ENCODE measurements at places on chromosomes 13 and 19.

- DNase-seq: peak; percentile 61
These were observed 760 bp downstream of the ZNF91 start for GRCh38 chr19:23394511-23394910.

- no peak for DNase-seq
These were observed 390.3 kb downstream of the DLEU7 start for GRCh38 chr13:50453188-50453587.

GRCh38 chr13:48564056-48564455, 31.2 kb upstream of the RCBTB2 start:
- DNase-seq: no peak

GRCh38 chr19:43467730-43468129, 2.3 kb upstream of the LYPD3 start:
- no peak for DNase-seq

DNA sequence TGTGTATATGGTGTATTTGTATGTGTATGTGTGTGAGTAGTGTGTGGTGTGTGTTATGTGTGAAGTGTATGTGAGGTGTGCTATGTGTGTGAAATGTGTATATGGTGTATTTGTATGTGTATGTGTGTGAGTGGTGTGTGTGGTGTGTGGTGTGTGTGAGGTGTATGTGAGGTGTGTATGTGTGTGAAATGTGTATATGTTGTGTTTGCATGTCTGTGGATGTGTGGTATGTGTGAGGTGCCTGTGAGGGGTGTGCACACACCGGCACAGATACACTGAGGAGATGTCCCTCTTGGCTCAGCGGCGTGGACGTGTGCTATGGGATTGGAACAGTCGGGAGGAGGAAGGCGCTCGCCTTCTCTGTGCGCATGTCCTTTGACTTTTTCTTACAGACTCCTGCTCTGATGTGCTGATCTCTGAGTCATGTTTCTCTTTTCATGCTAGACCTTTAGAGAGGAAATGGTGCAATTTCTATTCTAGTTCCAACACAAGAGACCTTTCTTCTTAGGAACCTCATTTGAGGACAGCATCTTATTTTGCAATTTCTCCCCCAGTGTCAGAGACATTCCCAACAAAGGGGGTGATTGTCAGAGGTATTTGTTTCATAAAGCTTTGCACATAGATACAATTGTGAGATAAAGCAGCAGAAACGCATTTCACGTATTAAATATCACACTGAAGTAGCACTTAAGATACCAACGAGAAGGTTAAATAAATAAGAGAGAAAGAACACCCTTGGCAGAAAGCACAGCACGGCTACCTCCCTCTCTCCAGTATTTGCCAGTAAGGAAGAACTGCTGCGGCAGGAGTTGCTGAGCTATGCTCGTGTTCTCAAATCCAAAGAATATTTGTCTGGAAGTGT, 11.3 kb upstream of the TNFRSF19 start:
- DNase-seq: no peak

DNA sequence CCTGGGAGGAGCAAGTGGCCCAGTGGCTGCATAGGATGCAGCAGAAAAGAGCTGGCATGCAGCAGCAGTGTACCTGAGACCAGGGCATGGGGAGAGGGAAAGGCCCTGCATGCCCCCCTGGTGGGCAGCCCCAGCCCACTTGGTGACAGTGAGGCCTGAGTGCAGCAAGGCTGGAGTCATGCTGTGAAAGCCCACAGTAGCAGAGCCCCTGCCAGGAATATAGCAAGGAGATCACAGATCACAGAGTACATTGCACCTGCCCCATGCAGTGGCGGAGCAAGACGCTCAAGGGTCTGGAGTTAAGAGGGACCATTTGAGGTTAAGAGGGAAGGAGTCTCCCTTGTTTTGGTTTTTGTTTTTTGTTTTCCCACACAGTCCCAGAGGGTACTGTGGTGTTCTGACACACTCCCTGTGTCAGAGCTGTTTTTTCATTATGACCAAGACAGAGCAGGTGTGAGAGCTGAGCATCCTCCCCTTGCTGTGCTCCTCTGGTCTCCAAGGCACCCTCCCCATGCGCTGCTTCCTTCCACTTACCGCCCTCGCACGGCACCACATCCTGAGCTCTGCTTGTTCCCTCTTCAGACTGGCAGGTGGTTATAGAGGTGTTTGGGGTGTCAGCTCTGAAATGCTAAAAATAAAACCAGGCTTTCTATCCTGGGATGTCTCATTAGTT, 85.0 kb upstream of the UBL3 start:
- peak; percentile 73 for DNase-seq

DNA sequence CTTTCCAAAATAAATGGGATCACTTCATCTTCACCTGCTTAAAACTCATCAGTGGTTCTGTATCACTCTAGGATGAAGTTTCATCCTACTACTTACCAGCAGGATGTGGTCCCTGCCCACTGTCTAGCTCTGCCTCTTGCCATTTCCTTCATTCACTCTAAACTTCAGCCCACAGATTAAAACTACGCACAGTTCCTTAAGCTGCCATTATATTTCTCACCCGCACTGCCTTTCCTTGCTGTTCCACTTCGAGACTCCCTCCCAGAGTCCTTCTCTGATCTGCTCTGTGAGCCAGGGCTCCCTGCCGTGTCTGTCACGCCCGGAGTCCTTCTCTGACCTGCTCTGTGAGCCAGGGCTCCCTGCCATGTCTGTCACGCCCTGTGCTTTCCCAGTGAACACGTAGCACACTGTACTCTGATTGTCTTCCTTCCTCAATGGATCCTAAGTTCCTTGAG, 52.0 kb upstream of the NPAS1 start:
- peak; percentile 49 for DNase-seq

- no peak for DNase-seq
These were observed 49.6 kb upstream of the EBPL start for GRCh38 chr13:49740870-49741269.

GRCh38 chr13:38361542-38362262, 12.1 kb downstream of the UFM1 start:
- no peak for DNase-seq

DNA sequence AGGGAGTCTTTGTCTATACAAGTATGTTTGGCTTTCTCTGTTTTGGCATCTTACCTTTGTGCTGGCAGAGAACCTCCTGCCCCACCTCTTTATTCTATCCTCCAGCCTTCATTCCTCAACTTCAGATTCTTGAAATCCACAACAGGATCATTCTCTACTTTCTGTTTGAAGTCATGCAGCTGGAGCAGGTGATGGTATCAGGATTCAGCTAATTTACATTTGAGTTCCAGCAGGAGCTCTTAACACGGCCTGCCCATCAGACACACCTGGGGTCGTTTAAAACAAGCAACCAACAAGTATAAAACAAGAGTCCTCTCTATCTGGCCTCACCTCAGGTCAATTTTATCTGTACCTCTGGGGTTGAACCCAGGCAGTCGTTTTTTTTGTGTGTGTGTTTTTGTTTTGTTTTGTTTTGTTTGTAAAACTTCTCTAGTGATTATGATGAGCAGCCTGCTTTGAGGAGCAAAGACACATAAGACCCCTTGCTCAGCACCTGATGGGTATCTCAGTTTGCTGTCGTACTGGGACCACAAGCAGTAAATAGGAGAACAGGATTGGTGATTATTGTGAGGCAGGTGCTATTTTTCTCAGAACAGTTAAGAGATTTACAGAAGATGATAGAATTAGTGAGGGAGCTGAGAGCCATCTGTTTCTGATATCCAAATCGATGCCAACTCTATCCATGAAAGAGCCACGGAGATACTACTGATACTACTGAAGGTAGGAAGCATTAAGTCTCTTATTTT, 78.4 kb downstream of the GPC6 start:
- no peak for DNase-seq

DNA sequence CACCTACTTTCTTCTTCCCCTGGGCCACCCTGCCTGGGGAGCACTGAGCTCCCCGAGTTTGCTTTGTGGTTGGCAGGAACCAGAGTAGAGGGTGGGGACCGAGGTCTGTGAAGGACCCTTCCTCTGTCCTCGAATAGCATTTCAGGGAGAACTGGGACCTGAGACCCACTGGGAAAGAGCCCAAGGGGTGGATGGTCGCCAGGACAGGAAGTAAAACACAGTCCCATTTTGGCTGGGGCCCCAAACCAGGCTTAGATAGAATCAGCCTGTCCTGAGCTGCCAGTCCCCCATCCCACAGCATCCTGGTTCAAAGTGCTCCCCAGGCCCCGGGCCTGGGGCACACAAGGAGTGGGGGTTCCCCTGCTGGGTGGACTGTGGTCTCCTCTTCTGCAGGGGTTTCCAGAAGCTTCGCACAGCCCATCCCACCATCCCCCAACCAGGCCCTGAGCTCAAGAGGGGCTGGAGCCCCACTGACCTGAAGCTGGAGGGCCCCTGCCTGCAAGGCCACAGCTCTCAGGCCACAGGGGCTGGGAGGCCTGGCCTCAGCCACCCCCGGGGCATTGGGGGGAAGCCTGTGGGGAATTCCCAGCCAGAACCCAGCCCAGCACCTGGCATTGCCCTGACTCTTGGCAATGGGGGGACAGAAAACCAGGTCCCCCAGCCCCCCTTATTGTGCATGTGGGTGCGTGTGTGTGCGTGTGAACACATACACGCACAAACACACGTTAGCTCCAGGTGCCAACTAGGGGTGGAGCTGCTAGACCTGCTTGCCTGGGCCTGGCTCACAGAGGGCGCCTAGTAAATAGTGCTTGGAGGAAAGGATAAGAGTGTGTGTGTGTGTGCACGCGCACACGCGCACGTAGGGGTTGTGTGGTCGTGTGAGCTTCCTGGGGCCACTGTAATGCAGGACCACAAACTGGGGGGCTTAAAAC, 995 bp upstream of the MKNK2 start:
- DNase-seq: peak; percentile 78

DNA sequence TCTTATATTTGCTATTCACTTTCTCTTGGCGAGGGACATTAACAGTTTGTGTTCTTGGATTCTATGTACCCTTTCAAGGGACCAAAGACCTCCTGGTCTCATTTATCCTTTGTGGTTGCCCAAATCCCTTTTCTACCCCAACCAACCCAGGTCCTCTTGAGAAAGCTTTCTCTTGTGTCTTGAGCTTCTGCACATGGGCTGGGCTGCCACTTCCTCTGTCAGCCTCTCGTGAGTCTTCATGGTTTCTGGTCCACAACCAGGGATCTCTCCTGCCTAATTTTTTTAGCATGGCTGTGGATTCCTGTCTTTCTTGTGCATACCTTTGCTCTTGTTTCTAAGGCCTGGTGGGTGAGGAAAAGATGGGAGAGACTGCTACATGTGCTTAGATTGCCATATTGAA, 14.9 kb downstream of the TIMM13 start:
- DNase-seq: no peak

DNA sequence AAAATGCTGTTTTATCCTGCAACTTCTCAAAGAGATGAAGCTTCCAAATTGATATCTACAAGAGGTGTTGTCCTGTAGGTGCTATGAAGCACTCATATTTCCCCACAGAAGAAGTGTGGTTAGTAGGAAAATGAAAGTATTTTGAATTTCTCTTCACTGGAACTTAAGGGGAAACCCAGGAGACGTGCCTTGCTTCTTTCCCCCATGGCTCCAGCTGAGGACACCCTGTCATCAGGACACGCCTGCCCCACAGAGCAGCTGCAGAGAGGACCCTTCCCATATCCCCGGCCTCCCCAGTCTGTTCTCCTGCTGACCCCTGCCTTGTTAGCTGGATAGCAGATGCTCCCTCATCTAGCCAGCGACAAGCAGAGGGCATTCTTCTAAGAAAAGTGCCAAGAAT, 371.3 kb downstream of the COG6 start:
- peak; percentile 14 for DNase-seq

DNA sequence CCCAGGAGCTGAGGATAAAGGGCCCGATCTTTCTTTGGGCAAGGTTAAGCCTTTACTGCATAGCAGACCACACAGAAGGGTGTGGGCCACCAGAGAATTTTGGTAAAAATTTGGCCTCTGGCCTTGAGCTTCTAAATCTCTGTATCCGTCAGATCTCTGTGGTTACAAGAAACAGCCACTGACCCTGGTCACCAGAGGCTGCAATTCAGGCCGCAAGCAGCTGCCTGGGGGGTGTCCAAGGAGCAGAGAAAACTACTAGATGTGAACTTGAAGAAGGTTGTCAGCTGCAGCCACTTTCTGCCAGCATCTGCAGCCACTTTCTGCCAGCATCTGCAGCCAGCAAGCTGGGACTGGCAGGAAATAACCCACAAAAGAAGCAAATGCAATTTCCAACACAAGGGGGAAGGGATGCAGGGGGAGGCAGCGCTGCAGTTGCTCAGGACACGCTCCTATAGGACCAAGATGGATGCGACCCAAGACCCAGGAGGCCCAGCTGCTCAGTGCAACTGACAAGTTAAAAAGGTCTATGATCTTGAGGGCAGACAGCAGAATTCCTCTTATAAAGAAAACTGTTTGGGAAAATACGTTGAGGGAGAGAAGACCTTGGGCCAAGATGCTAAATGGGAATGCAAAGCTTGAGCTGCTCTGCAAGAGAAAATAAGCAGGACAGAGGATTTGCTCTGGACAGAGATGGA, 8.4 kb upstream of the CEACAM19 start:
- no peak for DNase-seq

- no peak for DNase-seq
These were observed 172.3 kb upstream of the KLF12 start for GRCh38 chr13:74306496-74306895.

GRCh38 chr13:100300708-100301107, 211.8 kb downstream of the PCCA start:
- DNase-seq: no peak

- no peak for DNase-seq
These were observed 200.4 kb downstream of the KLF12 start for GRCh38 chr13:73933795-73934194.

GRCh38 chr19:46977548-46977947, 42.1 kb upstream of the NPAS1 start:
- DNase-seq: no peak

GRCh38 chr19:38149661-38150061, 74.4 kb downstream of the DPF1 start:
- DNase-seq: no peak

GRCh38 chr13:36166046-36166445, 34.9 kb upstream of the DCLK1 start:
- DNase-seq: no peak

GRCh38 chr19:45475537-45476291, 7.9 kb downstream of the FOSB start:
- peak; percentile 84 for DNase-seq

GRCh38 chr19:1084024-1084868, 10.9 kb downstream of the POLR2E start:
- no peak for DNase-seq

DNA sequence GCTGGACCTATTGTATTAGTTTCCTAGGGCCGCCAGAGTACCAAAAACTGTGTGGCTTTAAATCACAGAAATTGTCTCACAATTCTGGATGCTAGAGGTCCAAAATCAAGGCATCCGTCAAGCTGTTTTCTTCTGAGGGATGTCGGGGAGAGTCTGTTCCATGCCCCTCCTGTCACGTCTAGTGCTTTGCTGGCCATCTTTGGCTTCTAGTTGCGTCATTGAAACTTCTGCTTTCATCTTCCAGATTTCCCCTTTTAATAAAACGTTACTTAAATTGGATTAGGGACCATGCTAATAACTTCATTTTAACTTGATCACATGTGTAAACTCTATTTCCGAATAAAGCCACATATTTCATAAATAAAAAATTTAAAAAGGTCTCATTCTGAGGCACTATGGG, 47.5 kb downstream of the TRPM4 start:
- DNase-seq: no peak

- DNase-seq: no peak
These were observed 631.7 kb upstream of the SGCG start for GRCh38 chr13:22549126-22549525.

- DNase-seq: no peak
These were observed at the start of gene OR10H5 for GRCh38 chr19:15787611-15788155. Gene OR10H5, plus strand, starts transcription at chr19:15787661. Its CDS starts 6,388 bp downstream, at chr19:15794049.
